ENCODE measurements at places on chromosomes 11 and 22.

DNA sequence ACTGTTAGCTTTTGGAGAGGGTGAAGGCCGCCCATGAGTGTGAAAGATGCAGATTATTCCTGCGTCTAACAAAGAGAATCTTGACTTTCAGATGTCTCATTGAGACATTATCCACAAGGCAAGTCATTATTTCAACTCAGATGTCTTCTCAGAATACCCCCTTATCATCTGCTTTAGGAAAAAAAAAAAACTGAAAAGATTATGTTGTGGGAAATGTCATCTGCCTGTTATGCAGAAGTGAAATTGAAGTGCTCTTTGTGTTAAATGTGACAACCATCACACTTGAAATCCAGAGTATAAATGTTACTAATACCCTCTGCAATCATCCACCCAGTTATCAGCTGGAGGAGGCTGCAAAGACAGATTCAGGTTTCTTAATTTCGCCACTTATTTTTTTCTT is 239.6 kb downstream of the LARGE1 start:
- no peak for DNase-seq

DNA sequence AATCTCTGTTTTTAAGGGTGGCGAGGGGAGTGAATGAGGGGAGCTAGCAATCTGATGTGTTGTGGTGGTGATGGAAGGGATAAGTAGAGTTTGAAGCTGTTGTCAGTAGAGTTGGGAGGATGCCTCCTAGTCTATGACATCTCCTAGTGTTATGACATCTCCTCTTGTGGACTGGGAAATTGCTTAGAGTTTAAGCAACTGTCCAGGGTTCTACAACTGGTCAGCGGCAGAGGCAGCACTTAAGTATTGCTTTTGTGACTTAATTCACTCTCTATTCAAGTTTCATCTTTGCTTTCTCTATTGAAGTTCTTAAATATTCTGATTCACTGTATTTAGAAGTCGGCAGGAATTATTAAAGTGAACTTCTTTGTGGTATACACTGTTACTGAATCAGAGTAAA is 13.8 kb downstream of the BMAL1 start:
- DNase-seq: no peak

DNA sequence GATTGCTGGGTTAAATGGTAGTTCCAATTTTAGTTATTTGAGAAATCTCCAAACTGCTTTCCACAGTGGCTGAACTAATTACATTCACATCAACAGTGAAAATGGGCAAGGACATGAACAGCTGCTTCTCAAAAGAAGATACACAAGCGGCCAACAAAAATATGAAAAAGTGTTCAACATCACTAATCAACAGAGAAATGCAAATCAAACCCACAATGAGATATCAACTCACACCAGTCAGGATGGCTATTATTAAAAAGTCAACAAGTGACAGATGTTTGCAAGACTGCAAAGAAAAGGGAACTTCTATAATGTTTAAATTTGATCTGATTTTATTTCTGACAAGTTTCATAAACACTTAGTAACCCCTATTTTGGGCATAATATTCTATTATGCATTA is 537.5 kb downstream of the DLG2 start:
- no peak for DNase-seq

- peak; percentile 76 for DNase-seq
These were observed 8.1 kb downstream of the CCDC15 start for GRCh38 chr11:124961972-124962609.

GRCh38 chr11:78208257-78209165 is 19.8 kb downstream of the USP35 start:
- no peak for DNase-seq
